Activated T-helper 1 cell treated with anti-CD3 and anti-CD28 coated beads, Interleukin-2, amount 50 U/mL, for 16 hours (primary cell): ENCODE measurements at places on chromosomes 3 and 15.

- DNase-seq = no peak
Measured at GRCh38 chr3:1172644-1173043, 79.8 kb downstream of the CNTN6 start.

- no peak for DNase-seq
Measured at GRCh38 chr3:150721285-150722130, 17.8 kb upstream of the ERICH6 start.

DNA sequence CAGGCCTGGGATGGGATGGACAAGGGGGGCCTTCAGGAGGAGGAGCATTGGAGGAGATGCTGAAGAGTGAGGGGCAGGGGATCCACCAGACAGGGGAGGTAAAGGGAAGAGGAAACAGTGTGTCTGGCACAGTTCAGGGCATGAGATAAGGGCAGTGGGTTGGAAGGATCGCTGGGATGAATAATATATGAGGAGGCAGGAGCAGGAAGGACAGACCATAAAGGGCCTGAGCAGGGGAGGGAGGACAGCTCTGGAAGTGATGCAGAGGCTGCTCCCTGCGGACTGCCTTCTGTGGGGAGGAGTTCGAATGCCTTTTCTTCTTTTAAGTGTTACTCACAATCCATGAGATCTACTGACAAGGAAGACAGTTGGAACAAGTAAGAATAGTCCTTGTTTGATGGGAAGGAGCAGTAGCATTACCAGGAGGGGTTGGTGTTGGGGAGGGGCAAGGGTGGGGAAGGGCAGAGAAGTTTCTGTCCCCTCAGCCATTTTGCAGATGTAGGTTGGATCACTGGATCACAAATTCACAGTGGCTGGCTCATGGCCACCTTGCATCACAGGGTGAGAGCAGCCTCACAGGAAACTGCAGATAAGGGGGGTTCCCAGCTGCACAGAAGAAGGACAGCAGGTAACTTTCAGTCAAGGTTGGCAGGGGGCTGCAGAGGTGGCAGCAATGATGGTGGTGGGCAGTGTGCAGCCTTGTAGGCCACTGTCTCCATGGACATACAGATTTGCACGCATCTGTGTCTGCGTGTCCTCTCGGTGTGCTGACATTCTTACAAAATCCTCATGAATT, 91.9 kb upstream of the SNRPN start:
- no peak for DNase-seq

DNA sequence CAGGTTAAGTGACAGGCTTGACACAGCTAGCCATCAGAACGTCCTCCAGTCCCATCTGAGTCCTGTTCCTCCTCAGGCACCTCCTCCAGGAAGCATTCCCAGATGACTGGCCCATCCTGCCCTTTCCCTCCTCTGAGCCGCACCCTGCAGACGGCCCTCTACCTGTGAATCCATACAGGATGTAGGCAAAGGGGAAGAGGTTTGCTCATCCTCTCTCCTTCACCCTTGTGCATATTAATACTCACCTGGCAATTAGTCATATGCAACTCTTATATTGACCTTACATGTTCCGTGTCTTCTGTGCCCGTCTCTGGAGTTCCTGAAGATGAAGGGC, 61.9 kb downstream of the SMAD3 start:
- DNase-seq = no peak

DNA sequence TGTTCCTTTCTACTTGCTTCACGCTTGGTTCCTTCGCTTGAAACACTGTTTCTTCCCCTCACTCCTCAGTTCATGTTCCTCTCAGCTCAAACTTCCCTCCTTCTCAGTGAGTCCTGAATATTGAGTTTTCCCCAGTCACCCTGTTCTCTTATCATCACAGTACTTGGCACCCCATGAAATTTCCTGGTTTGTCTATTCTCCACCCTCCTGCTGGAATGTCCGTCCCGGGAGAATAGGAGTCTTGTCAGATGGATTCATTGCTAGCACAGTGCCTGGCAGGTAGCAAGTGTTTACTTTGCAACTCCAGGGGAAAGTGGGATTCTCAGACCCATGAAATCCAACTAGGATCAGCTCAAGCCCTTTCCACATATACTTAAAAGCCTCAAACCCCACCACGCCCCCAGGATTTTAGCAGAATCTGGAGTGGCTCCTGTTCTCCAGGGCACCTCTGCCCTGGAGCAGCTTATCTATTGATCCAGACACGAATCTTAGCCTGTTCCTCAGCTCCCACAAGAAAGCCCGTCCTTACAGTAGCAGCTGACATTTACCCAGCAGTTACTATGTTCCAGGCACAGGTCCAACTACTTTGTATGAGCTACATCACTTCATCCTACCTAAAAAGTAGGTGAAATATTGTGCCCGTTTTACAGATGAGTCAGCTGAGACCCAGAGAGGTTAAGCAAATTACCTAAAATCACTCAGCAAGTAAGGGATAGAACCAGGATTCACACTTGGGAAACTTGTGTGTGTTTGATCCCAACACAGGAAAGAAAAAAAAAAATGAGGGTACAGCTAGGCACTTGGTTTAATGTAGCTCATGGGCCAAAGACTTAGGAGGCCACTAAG, 36.8 kb upstream of the MAP3K13 start:
- no peak for DNase-seq

DNA sequence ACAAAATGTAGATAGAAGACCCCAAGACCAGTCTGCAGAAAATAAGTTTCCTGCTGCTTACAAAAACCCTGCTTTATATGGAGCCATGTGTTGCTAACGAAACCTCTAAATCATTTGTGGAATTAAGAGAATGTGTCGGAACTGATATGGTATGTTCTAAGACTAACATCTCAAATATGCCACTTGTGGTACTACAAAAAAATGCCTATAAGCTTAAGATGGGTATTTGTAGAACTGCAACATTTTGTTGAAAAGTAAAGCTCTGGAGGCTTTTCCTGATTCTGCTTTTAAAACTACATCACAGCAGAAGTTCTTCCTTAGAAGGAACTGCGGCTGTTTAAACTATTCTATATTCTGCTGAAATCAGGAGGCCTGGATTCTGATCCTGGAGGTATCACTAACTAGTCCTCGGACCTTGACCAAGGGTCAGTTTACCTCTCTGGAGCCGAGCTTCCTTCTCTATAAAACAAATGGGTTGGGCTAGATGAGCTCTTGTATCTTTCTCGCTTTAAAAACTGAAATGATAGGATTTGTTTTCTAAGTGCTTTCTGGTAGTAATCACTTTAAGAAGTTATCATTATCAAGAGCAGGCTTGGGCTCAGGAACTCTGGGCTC, 74.9 kb downstream of the RAD18 start:
- DNase-seq = no peak

GRCh38 chr3:155037508-155038202, 42.5 kb upstream of the MME start:
- no peak for DNase-seq

DNA sequence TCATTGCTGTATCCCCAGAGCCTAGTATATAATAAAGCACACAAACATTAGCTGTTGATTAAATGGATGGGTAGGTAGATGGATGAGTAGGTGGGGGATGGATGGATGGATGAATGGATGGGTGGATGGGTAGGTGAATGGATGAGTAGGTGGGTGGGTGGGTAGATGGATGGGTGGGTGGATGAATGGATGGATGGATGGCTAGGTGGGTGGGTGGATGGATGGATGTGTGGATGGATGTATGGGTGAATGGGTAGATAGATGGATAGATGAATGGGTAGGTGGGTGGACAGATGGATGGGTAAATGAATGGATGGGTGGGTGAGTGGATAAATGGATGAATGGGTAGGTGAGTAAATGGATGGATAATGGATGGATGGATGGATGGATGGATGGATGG, 30.2 kb upstream of the NSMCE3 start:
- no peak for DNase-seq
